ENCODE measurements at places on chromosomes 4 and X. TPM values are rescaled to one million over a fixed set of nuclear protein-coding genes. Genes with fewer than 3 reads are reported as not detected.

Gene PPP1R3F
- total RNA-seq: 6.6 TPM

Gene VEGFC
- 25.2 TPM for total RNA-seq

Gene STATH
- total RNA-seq: not detected

Gene ZNF630
- total RNA-seq: 2.1 TPM

Gene FGA
- not detected for total RNA-seq

Gene ZXDA
- not detected for total RNA-seq

Gene FAM193A
- total RNA-seq: 24.9 TPM

Gene RENBP
- total RNA-seq: 13.1 TPM

Gene FREM3
- total RNA-seq: not detected

Gene TRAM1L1
- total RNA-seq: 4.1 TPM

Gene TCEAL6
- not detected for total RNA-seq

Gene SLC2A9
- 0.72 TPM for total RNA-seq

- DNase-seq: peak; percentile 89
These were observed at the start of gene GPRASP2 for GRCh38 chrX:102712216-102712966. Gene GPRASP2, plus strand, starts transcription at chrX:102712448. Its CDS starts 2,422 bp downstream, at chrX:102714870.

- no peak for DNase-seq
These were observed 120.2 kb downstream of the BMPR1B start for GRCh38 chr4:94877973-94878372.

DNA sequence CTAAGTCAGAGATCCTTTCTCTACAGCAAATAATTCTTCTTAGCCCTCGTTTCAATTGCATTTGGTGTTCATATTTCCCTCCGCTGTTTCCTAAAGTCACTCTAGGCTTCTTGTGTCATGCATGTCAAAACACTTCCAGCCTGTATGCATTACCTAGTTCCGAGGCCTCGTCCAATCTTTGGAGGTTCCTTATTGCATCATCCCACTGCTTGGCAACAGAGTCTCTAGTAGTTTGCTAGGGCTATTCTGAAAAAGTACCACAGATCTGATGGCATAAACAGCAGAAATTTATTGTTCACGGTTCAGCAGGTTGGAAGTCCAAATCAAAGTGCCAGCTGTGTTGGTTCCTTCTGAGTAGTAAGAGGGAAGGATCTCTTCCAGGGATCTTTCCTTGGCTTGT is 5.9 kb downstream of the H2BW2 start:
- no peak for DNase-seq

DNA sequence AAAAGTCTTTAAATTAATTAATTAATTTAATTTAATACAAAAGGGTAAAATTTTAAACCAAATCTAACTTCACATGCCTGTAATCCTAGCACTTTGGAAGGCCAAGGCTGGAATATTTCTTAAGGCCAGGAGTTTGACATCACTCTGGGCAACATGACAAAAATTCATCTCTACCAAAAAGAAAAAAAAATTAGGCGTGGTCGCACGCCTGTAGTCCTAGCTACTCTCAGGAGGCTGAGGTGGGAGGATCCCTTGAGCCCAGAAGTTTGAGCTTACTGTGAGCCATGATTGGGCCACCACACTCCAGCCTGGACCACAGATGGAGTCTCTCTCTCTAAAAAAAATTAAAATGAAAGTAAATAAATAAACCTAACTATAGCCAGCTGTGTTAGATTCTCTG is 39.2 kb upstream of the ANTXR2 start:
- no peak for DNase-seq

- no peak for DNase-seq
These were observed 176.7 kb downstream of the SH3BGRL start for GRCh38 chrX:81378560-81378959.

DNA sequence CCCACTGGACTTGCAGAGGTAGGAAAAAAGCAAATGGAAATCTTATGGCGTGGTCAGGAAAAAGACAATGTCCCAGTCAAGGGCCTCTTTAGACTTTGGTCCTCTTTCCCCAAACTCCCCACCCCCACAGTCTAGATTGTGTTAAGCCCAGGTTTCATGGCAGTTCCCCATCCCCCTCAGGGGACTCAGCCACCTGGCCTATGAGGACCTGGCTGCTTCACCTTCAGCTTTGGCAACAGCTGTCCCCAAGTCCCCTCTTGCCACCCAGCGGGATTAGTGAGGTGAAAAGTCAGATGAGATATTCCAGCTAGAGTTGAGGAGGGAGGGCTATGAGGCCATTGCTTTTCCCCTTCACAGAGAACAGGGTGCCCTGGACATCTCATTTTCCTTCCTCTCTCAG is 457 bp downstream of the RIPPLY1 start:
- DNase-seq: no peak

GRCh38 chr4:87542734-87543312 is 13.6 kb upstream of the SPARCL1 start:
- no peak for DNase-seq

DNA sequence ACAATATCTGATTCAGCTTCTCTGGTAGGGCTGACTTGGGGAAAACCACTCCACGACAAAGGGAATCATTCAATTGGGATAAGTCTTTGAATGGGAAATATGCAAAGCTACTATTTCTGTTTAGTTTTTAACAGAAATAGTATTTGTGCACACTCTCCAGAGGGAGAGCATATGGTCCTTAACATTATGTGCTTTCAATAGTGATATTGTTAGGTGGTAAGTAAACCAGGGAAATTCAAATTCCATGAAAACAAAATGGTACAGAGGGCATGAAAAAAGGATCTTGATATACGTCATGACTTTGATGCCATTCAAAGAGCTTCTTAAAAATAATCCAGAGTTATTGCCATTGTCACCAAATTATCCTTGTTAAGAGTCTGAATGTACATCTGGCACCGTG is 47.1 kb upstream of the CITED1 start:
- DNase-seq: no peak

DNA sequence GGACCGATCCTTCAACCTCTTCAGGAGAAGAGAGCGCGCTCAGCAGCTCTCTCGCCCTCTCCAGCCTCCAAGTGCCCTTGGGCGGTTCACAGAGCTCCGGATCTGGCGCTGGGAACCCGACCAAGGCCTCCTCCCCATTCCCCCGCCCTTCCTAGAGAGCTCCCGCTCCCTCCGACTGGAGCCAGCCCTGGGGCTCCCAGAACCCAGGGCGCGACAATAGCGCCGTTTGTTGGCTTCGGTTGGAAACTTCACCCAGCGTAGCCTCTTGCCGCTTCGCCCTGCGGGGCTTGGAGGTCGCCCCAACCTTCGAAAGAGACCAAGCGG is 3.1 kb upstream of the SOX3 start:
- DNase-seq: no peak

DNA sequence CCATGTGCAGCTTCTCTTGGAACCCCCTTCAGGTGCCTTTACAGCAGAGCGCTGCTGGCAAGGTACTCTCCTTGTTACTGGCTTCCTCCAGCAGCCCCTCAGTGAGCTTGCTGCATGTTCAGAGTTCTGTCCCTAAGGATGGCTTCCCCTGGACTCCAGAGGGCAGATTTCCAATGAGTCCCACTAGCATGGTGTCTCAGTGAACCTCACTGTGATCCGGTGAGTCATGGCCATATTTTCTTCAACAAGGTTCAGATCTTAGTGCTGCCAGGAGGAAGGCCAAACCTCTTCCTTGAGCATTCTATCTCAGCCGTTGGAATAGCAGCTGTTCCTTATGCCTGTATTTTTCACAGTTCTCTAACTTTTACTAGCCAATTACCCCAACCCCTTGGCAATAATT is 98.8 kb downstream of the CASK start:
- DNase-seq: no peak

- no peak for DNase-seq
These were observed 15.8 kb upstream of the GYPE start for GRCh38 chr4:143921181-143921580.

- no peak for DNase-seq
These were observed 62.1 kb downstream of the CC2D2A start for GRCh38 chr4:15531792-15532191.

DNA sequence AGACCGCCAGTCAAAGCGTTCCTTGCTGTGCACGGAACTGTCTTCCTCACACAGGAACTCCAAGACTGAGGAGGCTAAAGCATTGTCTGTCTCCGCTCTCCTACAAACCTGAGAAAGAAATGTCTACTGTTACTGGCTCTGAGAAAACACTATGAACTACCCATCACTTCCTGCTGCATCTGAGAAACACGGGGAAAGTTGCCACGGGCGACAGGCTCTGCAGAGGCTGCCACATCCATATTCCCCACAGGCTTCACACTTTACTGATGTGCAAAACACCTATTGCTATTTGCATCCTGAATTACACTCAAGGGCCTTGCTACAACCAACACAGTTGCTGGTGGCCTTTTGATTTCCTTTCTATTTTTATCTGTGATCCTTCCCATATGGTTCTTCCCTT is 59.0 kb downstream of the AFAP1 start:
- no peak for DNase-seq

DNA sequence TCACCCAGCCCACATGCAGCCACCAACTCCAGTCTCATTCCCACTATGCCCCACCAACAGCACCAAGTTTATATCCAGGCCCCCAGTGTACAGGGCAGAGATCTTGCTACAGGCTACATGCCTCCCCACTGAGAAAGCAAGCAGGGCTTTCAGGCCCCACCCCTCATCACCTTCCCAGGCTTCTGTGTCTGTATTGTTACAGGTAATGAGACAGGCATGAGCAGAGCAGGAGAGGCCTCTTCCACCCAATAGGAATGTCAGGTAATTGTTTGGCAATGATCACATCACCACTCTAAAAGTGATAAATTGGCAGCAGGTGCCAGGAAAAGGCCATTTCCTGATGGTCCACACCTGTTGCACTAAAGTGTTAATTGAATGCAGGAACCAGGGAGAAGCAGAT is 102.5 kb downstream of the ZNF518B start:
- no peak for DNase-seq

DNA sequence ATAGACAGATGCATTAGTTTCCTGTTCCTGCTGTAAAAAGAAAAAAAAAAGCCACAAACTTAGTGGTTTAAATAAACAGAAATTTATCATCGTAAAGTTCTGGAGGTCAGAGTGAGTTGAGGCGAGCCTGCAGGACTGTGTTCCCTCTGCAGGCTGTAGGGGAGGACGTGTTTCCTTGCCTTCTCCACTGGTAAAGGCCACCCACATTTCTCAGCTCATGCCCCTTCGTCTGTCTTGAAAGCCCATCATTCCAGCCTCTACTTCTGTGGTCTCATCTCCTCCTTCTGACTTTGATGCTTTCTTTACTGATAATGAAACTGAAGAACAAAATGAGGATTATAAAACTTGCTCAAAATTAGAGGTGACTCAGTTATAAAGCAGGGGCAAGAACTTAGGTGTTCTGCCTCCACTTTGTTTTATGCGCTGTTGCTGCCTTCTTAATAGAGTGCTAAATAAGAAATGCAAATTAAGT is 143.0 kb downstream of the STIM2 start:
- no peak for DNase-seq

- DNase-seq: no peak
These were observed 15.2 kb upstream of the PACRGL start for GRCh38 chr4:20684852-20685763.

- DNase-seq: no peak
These were observed 30.7 kb downstream of the SPARCL1 start for GRCh38 chr4:87498446-87498900.

GRCh38 chrX:118503260-118504041 is 7.8 kb downstream of the DOCK11 start:
- no peak for DNase-seq

DNA sequence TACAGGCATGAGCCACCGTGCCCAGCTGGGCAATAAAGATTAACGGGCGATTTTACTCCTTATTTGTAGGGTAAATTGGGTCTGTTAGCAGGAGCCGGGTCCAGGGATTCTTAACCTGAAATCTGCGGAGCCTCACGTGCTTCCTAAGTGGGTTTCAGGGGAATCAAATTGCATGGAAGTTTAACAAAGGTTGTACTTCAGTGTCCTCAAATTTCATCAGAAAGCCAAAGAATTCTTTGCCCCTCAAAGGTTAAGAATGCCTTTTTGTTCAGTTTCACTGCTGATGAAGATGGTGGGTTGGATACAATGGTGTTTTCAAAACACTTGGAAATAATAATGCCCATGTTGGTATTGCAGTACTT is 67.9 kb downstream of the AFF1 start:
- no peak for DNase-seq

- no peak for DNase-seq
These were observed 170.0 kb upstream of the PPARGC1A start for GRCh38 chr4:24059839-24060238.

GRCh38 chrX:119539872-119540271 is 25.3 kb downstream of the STEEP1 start:
- DNase-seq: no peak

DNA sequence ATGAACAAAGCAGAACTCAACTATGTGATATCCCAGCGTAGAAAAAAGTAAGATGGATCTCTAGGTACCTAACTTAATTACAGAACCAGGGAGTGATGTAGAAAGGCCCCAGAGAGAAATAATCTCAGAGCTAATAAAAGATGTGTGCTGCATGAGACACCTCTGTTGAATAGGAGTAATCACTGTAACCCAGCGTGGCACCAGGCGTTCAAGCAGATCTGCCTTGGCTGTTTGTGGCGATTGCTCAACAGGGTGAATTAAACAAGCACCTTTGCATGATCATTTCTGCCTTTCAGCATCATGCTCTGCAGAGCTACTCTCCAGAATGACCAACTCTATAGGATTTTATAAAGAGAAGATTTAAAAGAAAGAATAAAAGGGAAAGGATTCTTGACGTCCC is 81.7 kb upstream of the KCNIP4 start:
- DNase-seq: no peak

DNA sequence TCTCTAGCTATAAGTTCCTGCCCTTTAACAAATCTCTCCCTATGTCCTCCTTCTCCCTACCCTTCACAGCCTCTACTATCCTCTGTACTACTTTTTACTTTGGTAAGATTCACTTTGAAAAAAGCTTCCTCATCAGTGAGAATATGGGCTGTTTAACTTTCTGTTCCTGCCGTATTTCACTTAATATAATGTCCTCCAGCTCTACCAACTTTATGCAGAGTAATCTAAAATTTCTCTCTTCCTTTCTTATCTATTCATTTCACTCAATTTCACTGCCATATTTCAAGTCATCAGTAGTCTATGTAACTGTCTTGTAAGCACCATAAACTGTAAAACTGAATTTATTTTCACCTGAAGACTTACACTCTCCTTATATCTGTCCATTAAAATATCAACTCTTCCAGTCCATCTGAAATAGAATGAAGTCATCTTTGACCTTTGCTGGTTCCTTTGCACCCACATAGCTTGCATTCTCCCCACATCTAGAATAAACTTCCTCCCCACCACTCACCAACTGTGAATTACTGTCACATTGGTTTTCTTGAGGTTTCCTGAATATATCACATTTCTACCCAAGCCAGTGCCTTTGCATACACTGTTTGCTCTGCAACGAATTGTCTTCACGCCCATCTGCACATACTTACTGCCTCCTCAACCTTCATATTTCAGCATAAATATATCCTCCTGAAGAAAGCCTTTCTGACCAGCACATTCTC is 54.6 kb downstream of the ARAP2 start:
- DNase-seq: no peak
